ENCODE measurements at places on chromosomes 11 and 22. TPM values are rescaled to one million over a fixed set of nuclear protein-coding genes. Genes with fewer than 3 reads are reported as not detected.

The TOLLIP gene
- 63.3 TPM for total RNA-seq

The GDPD4 gene
- not detected for total RNA-seq

- DNase-seq: no peak
These were observed 4.6 kb downstream of the C11orf96 start for GRCh38 chr11:43947003-43947500.

DNA sequence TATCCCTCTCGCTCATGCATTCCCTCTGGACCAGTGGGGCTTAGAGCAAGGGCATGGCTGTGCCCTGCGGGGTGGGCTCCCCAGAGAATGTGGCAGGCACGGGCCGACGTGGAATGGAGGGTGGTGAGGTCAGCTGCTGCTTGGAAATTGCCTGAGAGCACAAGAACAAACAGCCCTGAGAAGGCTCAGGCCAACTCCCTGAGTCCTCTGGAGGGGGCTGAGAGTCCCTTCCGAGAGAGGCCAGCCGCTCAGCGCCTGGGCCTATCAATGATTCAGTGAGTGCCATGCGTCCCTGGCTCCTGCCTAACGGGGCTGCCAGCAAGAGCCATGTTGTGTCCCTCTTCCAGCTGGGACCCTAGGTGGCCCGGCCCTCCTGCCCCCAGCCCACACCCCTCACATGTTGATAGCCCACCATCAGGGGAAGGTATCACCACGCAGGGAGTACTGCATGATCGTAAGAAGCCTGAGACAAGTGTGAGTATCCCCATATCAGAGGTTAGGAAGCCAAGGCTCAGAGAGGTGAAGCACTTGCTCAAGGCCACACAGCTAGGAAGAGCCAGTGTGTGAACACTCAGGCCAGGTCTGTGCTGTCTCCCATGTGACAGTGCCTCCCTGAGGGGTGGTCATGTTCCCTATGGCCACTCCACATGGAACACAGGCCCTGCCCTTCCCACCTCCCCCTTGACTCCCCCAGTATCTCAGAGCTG is 55.8 kb downstream of the NECTIN1 start:
- DNase-seq: no peak
